ENCODE measurements at places on chromosomes 7 and 10. TPM values are rescaled to one million over a fixed set of nuclear protein-coding genes. Genes with fewer than 3 reads are reported as not detected.

GRCh38 chr10:42754155-42755027 lies 28.2 kb upstream of the BMS1 start:
- peak; percentile 26 for DNase-seq

Gene CYP3A4
- total RNA-seq: not detected

DNA sequence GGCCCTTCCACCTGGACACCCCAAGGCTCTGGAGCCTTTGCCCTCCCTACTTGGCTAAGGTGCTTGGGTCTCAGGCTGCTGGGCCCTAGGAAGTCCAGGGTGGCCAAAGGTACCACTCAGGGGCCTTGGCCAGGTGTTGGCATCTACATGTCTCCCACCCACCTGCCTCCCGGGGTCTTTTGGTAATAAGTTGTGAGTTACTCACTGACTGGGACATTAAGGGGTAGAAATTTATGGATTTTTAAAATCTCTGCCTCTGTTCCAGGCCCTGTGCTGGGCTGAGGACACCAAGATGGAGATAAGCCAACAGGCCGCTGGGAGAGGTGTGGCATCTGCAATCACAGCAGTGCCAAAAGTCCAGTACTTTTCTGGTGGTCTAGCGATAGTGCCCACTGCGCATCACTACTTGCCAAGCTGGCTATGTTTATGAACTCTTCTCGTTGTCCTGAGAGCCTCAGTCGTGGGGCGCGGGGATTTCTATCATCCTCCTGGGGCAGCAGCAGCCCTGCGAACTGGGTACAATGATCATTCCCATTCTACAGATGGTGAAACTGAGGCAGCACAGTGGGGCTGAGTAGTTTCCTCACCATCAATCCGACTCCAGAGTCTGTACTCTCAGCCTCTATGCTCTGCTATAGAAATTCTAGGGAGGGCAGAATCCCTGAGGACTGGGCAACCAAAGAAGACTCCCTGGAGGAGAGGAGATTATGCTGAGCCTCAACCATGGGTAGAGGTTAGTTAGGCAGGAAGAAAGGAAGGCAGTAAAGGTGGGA lies 36.2 kb downstream of the TBATA start:
- no peak for DNase-seq

GRCh38 chr7:47314728-47315607 lies 266.9 kb downstream of the TNS3 start:
- no peak for DNase-seq

DNA sequence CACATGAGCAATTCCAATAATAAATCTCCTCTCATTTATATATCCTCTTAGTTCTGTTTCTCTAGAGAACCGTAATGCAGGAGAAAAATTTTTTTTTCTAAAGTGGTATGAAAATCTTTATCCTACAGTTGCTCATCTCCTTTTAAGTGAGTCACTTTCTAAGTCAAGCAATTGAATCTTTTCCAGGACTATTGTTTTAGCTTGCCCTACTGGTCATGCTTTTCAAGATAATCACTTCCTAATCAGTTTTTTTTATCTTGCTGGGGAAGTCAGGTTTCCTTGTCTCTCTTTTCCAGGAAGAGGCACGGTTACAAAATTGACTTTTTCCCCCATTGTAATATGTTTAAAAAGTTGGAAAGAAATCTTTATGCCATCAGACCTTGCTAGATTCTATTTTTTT lies 44.0 kb downstream of the INPP5F start:
- DNase-seq: no peak

DNA sequence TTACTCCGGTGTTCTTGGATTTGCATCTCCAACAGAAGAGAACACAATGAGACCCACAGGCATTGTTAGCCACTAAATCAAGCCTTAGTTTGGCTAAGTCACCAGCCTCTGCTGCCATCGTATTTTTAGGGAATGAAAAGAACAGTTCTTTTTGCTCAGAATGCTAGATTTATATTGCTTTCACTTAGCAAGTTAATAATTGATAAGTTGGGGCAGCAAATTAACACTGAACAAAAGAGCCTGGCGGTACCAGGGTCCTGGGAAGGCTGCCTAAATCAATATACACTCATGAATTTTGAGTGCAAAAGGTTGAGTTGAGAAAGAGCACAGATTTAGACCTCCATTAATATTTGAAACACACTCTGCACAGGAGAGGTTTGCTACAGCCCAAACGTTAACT lies 767.7 kb downstream of the TYW1 start:
- DNase-seq: no peak

Gene EPO
- 0.22 TPM for total RNA-seq

GRCh38 chr7:133230591-133231194 lies 22.2 kb upstream of the EXOC4 start:
- DNase-seq: peak; percentile 17

Gene PLEKHS1
- not detected for total RNA-seq

DNA sequence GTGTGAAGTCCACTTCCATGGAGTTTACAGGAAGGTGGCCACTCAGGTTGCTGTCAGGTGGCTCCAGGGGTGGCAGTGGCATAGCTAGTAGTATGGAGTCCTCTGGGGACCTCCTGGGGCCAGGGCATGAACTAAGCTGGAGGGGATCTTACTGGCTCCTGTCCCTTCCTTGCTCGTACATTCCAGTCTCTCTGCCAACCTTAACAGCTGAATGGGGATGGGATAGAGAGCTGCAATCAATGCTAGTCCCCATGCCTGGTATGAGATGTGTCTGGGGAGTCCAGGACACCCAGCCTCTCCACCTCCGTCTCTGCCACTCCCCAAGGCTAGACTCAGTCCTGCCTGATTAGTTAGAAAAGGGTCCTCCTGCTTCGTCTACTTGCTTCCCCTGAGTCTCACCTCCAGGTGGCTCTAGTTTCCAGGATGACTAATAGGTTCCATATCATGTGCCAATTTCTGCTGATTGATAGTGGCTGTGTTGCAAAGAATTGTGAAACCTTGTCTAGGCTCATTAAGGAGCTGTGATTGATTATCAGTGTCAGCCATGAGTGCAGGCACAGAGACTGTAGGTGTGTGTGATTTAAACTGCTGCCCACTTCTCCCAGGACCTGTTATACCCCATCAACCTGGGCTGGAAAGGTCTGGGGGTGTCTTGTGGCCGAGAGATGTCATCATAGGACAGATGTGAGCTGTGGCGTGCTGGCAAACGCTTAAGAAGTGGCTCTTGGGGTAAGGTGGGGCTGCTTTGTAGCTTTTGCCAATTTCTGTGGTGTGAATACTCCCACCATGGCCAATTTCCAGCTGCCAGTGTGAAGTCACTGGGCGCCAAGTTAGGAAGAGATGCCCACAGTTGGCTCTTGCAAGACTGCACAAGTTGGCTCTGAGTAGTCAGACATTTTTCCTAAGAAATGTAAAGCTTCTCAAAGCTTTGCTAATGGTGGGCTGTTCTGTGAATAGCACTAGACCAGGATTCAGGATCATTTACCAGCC lies 59.8 kb downstream of the COL13A1 start:
- DNase-seq: no peak

Gene PDLIM1
- total RNA-seq: 0.88 TPM

GRCh38 chr10:44958196-44958897 lies 1.3 kb upstream of the RASSF4 start:
- DNase-seq: no peak

DNA sequence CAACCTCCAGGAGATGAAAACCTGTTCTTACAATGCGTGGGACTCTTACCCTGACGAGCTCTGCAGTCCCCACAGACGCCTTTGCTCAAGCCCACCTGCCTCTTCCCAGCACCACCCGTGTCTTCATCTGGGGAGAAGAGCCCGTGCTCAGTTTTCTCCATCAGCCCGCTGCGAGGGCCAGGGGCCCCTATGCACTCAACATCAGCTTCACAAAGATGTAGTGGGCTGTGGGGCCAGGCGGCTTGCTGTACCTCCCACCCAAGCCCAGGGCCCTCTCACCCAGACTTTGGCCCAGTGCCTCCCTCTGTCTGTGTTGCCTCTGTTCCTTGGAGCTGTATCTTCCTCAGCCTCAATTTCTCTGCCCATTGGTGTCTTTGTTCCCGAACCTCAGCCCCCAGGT lies 436.6 kb downstream of the DNAJB6 start:
- peak; percentile 29 for DNase-seq

- DNase-seq: no peak
These were observed 17.2 kb upstream of the STRIP2 start for GRCh38 chr7:129417073-129417472.

GRCh38 chr7:127751062-127751461 lies 99.1 kb downstream of the SND1 start:
- DNase-seq: no peak

DNA sequence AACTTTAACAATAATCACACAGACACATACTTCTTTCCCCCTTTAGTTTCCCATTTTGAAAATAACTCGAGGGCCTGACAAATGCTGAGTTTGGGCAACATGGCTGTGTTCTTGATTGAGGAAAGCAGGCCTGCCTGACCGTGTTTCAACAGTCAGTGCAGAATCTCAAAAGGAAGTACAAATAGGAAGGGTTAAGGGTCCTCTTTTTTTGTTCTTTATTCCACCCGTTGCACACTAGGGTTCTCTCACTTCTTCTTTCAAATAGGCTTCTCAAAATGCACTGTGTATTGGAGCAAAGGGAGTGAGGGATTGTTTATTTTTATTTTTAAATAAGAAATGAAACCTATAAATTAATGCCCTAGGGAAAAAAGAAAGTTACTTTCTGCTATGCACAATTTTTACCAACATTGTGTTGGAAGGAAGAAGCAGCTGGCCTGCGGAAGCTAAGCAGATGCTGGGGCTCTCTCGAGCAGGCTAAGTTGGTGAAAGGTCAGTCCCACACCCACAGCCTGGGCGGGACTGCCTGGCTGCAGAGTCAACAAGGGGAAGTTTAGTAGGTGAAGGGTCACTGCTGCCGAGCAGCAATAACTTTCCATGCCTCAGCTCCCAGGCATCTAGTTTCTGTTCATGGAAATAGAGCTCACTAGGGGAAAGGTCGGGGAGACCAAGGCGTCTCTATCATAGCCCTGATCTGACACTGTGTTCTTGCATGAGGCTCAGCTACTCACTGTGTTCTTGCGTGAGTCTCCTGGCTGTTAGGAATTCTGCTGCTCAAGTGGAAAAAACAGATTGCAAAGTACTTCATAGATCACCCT lies 12.2 kb upstream of the PDK4 start:
- DNase-seq: no peak

- no peak for DNase-seq
These were observed 4.9 kb downstream of the PTEN start for GRCh38 chr10:87868277-87868676.

Gene CNNM1
- total RNA-seq: 0.16 TPM

GRCh38 chr10:71383972-71384687 lies 12.6 kb upstream of the CDH23 start:
- peak; percentile 58 for DNase-seq

DNA sequence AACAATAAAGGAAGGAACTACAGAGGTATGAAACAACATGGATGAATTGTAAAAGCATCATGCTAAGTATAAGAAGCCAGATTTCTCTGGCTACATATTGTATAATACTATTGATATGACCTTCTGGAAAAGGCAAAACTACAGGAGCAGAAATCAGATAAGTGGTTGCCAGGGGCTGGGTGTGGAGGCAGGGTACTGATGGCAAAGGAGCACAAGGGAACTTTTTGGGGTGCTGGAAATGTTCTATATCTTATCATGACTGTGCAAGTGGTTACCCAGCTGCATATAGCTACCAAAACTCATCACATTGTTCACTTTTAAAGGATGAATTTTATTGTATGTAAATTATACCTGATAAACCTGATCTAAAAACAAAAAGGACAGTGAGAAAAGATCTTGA lies 72.4 kb downstream of the SKAP2 start:
- DNase-seq: no peak

DNA sequence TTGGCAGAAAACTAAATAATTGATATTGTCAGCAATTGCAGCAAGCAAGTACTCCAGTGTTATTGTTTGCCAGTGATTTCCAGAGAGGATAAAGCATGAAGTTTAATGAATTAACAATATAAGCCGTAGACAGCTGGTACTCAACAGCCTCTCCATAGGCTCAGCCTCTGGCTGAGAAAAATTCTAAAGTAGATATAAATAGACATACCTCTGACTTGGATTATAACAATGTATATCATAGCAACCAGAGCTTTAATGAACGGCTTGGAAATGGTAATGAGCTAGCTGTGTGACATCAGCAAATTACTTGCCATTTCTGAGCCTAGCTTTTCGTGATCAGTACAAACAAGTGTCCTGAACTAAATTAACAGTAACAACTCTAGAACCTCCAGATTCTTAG lies 1055.4 kb upstream of the AUTS2 start:
- DNase-seq: no peak

DNA sequence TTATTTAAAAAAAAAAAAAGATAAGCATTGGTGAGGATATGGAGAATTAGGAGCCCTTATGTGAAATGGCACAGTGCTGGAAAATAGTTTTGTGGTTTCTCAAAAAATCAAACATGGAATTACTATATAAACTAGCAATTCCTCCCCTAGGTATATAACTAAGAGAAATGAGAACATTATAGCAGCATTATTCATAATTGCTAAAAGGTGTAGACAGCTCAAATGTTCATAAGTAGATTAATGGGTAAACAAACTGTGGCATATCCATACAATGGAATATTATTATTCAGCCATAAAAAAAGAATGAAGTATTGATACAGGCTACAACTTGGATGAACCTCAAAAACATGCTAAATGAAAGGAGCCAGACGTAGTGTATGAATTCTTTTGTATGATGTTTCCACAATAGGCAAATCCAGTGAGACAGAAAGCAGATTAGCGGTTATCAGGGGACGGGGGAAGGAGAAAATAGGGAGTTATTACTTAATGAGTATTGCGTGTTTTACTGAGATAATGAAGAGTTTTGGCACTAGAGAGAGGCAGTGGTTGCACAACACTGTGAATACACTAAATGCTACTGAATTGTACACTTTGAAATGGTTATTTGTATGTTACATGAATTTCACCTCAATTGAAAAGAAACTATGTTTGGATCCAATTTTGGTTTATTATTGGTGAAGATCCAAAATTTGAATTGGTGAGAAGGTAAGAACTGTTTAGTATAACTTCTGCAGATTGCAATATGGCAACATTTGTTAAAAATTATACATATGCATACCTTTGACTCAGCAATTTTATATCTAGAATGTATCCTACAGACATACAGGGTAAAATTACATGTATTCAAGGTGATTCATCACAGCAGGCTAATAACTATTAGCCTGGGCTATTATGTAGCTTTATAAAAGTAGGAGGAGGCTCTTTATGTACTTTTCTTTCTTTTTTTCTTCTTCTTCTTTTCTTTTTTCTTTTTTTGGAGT lies 69.7 kb downstream of the VCL start:
- DNase-seq: no peak

Gene PCLO
- not detected for total RNA-seq

GRCh38 chr7:130951976-130952876 lies 218.2 kb upstream of the KLF14 start:
- no peak for DNase-seq
